T-cell (primary cell): ENCODE measurements at places on chromosomes 7 and 10. TPM values are rescaled to one million over a fixed set of nuclear protein-coding genes. Genes with fewer than 3 reads are reported as not detected.

DNA sequence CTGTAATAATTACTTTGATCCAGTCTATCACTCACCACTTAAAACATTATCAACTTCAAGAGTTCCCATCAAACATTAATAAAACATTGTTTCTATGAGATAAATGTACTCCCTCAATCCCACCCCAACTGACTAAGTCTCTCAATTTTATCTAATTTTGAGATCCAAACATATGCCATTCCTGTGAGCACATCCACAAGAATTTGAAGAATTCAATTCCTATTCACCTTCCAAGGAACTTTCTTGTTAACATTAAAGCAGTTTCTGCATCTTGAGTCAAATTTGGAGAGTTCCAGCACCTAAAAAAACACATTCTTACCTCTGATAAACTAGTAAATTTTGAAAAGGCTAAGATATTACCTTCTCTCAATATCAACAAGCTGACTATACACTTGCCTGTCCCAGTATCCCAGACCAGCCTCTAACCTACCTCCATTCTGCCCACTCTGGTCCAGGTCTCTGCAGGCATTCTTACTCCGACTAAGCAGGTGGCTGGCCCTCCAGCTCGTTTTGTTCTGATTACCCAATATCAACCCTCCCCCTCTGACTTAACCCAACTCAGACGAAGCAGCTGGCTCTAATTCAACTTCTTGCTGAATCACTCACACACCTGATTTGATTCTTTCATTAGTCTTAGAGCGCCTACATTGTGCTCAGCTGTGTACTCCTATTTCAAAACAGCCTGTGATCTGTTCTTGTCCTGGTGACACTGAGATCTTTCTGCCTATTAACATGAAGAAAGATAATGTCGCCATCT lies 275.2 kb downstream of the IPMK start:
- DNase-seq = no peak

GRCh38 chr10:35364808-35365207 lies 28.5 kb downstream of the CCNY start:
- no peak for DNase-seq

DNA sequence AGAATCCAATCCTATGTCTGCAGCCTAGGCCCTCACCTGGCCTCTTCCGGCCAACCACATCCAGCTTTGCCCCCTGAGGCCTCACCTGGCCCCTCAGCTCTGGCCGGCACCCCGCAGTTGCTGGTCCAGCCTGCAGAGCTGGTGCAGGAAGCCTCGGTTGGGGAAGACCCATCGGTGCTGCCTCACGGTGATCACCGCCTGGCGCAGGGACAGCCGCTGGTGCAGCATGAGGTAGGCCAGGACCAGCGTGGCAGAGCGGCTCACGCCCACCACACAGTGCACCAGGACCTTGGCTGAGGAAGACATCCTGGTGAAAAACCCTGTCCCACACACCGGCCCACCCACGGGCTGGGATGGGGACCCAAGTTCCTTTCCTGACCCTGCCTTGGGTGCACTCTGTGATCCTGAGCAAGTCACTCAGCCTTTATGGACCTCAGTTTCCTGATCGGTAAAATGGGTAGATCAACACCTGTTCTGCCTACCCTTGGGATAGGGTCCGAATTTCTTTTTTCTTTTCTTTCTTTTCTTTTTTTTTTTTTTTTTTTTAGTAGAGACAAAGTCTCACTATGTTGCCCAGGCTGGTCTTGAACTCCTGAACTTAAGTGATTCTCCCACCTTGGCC lies 5.8 kb upstream of the SAMD8 start:
- DNase-seq = no peak

DNA sequence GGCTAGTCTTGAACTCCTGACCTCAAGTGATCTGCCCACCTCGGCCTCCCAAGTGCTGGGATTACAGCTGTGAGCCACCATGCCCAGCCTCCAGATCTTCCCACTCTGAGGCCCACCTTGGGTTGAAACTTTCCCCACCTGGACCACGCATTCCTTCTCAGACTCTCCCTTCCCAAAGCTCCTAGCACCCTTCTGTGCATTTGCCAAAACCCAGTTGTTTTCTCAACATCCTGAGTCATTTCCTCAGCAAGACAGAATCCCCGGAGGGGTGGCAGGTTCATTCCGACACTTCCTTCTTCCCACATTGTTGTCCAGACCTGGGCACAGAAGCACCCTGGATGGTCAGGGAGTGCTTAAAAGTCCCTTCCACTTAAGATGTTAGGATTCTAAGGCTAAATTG lies 28.9 kb downstream of the BAG3 start:
- no peak for DNase-seq

DNA sequence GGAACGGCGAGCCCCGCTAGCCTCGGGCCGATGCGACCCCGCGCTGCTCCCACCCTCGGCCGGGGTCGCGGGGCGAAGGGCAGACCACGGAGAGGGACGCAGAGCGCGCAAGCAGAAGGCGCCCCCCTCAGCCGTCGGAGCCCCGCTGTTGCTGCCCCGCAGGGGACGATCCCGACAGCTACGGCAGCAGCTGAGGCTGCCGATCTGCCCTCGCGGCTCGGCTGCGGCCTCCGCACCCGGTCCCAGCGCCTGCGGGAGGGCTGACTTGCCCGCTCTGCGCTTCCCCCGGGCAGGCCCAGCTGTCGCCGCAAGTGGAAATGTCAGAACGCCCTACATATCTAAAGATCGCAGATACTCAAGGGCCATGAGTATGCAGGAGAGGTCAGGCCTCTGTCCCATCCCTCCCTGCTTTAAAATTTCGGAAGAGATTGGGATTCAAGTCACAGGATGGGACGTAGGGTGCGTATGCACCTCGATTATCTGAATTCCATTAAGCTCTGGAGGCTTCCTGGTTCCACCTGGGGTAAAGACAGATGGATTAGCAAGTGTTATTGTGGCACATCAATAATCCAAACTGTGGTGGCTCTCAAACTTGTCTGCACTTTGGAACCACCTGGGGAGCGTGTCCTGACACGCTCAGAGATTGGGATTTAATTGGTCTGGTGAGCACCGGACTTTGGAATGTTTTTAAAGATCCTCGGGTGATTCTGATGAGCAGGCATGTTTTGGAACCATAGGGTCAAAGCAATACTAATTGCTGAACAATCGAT lies at the start of gene CRPPA:
Gene CRPPA, minus strand, starts transcription at position 206 of the 770 bp plus-strand sequence. CDS start 216 bp downstream, outside the sequence.
- peak; percentile 40 for DNase-seq

DNA sequence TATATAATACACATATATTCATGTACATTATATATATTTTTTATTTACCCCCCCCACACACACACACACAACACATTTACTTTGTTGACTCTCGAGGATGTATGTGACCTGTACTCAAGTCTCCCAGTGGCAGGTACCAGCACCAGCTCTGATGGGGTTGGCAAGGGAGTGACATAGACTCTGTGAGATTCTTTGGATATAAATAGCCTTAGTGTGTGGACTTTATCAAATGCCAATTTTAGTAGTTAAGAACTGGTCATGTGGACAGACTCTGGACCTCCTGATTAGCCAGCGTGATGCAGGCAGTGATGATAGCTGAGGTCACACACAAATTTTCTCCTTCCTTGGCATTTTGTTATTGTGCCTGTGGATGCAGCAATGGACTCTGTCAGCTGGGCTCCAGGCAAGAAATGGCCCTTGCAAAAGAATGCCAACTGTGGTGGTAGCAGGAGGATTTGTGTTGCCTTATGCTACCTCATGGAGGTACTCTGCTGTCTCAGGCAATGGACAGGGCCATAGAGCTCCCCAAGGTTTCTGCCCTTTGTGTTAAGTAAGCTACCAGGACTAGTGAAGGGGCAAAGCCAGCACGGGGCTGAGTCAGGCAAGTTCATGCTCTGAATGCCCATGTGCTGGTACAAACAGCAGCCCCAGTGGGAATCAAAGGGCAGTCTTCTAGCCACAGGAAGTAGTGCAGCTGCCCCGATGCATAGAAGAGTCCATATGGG lies 224.6 kb upstream of the ZWINT start:
- no peak for DNase-seq

- DNase-seq = no peak
These were observed 96.6 kb downstream of the NOC3L start for GRCh38 chr10:94266091-94266490.

GRCh38 chr10:17989908-17990767 lies 38.4 kb downstream of the SLC39A12 start:
- no peak for DNase-seq

DNA sequence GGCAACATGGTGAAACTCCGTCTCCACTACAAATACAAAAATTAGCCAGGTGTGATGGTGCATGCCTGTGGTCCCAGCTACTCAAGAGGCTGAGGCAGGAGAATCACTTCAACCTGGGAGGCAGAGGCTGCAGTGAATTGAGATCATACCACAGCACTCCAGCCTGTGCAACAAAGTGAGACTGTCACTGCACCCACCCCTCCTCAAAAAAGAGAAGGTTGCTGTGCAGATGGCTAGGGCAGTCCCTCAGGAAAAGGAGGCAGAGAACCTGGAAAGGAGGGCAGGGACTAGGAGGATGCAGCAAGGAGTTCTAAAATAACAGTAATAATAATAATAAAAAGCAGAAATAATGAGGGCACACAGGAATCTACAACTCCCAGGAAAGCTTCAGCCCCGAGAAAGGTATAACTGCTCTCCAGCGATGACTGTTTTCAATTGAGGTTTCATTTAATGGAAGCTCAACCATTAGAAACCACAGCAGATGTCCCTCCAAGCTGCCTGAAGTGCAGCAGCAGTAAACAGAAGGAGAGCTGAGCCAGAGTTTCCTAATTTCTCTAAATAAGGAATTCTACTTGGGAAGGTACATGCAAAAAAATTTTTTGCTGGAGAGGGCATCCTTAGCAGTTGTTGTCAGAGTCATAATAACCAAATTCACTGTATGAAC lies 326.5 kb downstream of the GATA3 start:
- no peak for DNase-seq

GRCh38 chr10:49803988-49804387 lies 41.9 kb upstream of the OGDHL start:
- DNase-seq = no peak

GRCh38 chr7:42210333-42210732 lies 26.7 kb downstream of the GLI3 start:
- no peak for DNase-seq

Gene CCT6A
- 44.6 TPM for total RNA-seq

Gene IFIT2
- 6.8 TPM for total RNA-seq

Gene ZNF786
- 19.7 TPM for total RNA-seq

Gene CLCN1
- total RNA-seq = not detected
